ENCODE measurements at places on chromosomes 6 and 20.

DNA sequence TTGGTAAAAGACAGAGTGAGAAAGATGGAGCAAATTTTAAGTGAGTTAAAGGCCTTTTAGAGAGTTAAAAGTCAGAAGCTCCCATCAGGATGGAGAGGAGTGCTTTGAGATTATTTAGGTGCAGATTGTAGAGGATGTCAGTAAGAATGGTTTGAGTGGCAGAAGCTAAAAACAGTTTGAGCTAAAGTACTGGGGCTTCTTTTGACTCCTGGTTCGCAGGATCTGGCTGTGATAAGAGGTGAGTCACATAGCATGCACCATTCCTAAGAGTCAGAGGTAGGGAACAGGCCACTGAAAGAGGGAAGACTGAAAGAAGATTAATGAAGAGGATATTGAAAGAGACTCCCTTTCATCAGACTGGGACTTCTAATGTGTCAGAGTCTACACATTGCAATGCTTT lies 1047.9 kb upstream of the MAP3K7 start:
- no peak for DNase-seq

- DNase-seq, result no peak
Observed at GRCh38 chr20:32110727-32111126, 1.2 kb downstream of the TM9SF4 start.

DNA sequence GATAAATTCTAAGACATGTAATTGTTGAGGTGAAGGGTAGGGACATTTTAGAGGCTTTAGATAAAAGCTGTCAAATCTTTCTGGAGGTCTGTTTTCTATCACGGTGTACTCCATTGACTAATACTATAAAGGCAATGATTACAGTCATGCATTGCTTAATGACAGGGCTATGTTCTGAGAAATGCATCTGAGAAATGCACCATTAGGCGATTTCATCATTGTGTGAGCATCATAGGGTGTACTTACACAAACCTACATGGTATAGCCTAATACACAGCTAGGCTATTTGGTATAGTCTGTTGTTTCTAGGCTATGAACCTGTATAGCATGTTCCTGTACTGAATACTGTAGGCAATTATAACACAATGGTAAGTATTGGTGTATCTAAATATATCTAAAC lies 71.3 kb upstream of the FYN start:
- no peak for DNase-seq

DNA sequence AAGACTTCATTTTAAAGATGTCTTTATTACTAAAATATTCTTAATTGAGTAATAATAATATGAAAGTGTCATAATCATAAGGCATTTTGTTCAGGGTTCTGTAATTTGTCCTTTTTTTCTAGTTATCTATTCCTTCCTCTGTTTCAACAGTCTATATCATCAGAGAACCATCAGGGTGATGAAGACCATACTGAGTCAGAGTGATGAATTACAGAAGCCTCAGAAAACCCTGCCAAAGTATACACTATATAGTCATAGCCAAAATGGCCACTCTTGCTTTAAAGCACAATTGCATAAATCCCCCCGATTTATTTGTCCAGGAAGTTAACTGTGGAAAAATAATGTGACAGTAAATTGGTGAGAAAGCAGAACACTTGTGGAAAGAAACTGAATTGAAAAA lies 735.0 kb downstream of the EPHA7 start:
- no peak for DNase-seq

- DNase-seq, result no peak
Observed at GRCh38 chr6:84774157-84774984, 10.0 kb upstream of the TBX18 start.

DNA sequence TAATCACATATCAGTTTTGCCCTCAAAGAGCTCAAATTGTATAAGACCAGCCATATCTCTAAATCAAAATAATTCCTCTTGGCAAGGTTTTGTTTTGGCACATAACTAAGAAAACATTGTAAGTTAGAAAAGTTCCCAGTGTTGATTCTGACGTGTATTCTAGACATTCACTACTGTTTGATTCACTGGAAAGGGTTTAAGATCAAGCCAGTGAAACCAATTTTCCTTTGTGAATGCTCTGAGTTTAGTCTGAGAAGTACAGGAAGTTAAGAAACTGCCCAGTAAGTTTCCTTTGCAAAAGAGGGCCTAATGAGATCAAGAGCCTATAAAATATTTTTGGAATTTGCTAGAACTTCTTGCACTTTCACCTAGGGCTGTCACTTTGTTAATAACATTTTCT lies 143.0 kb downstream of the FNDC1 start:
- no peak for DNase-seq

- no peak for DNase-seq
Observed at GRCh38 chr6:1942834-1943233, 302.6 kb downstream of the GMDS start.

DNA sequence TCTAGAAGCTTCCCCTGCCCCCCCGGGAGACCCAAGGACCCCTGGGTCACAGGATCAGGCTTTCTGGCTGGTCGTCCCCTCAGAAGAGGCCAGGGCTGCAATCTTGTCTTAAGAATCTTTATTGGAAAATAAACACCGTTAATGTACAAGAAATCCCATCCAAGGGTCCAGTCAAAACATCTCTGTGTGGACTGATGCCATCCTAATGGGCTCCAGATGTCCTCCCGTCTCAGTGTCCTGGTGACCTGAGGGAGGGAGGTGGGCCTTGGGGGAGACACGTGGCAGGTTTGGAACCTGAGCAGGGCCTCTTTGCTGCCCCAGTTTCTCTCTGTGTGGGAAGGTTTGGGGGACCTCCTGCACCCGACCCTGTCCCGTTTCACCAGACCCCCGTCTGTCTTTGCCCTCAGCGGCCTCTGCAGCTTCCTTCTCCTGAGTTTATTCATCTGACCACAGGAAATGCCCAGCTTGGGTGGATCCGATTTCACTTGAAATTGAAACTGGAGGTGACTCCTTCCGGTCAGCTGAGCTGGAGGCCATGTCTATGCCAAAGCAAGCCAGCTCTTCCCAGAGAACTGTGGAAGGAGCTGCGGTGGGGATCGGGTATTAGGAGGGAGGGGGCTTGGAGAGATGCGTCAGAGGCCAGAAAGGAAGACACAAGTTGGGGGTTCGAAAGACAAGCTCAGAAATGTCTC lies 75.1 kb downstream of the SLC2A10 start:
- DNase-seq, result no peak

- no peak for DNase-seq
Observed at GRCh38 chr6:116528780-116529179, 16.7 kb downstream of the TRAPPC3L start.

- DNase-seq, result no peak
Observed at GRCh38 chr6:108598305-108598863, 37.7 kb downstream of the FOXO3 start.

- DNase-seq, result no peak
Observed at GRCh38 chr6:156782691-156783320, 5.6 kb downstream of the ARID1B start.

GRCh38 chr6:142088858-142089216 lies 43.9 kb upstream of the GJE1 start:
- no peak for DNase-seq

GRCh38 chr6:37150314-37150713 lies 19.6 kb upstream of the PIM1 start:
- no peak for DNase-seq

GRCh38 chr6:119559586-119559985 lies 210.0 kb upstream of the MAN1A1 start:
- no peak for DNase-seq

DNA sequence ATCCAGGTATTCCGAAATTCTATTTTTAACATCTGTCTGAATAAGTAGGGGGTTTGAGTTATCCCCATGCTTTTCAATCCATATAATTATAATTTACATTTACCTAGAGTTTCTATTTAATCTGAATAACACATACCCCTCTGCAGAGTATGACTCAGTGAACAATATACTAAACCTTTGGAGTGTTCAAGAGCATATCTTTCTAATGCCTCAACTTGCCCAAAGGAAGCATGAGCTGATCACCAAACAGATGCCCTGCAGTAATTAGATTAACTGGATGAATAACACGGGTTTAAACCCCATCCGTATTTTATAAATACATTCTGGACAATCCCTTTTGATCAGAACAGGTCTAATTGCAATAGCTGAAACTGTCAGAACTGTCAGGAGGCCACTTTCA lies 897.1 kb downstream of the TFAP2A start:
- no peak for DNase-seq

GRCh38 chr6:157791450-157791849 lies 31.6 kb upstream of the SNX9 start:
- no peak for DNase-seq

DNA sequence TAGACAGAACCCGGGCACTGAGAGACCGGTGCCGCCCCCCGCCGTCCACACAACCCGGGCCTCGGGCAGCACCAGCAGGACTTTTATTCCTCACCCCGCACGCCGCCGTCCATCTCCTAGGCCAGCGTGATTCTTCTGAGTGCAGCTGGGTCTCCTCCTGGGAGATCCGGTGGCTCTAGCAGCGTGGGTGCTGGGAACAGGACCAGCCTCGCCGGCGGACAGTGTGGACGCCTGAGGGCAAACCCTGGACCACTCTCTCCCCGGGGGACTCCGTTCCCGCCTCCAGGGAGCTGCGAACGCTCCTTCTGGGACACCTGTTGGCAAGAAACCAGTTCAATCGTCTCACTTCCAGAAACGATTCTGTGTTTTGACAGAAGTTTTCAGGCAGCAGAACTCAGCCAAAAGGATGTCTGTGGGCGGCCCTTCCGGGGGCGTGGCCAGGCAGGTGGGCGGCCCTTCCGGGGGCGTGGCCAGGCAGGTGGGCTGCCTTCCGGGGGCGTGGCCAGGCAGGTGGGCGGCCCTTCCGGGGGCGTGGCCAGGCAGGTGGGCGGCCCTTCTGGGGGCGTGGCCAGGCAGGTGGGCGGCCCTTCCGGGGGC lies 130.7 kb downstream of the DLL1 start:
- no peak for DNase-seq

DNA sequence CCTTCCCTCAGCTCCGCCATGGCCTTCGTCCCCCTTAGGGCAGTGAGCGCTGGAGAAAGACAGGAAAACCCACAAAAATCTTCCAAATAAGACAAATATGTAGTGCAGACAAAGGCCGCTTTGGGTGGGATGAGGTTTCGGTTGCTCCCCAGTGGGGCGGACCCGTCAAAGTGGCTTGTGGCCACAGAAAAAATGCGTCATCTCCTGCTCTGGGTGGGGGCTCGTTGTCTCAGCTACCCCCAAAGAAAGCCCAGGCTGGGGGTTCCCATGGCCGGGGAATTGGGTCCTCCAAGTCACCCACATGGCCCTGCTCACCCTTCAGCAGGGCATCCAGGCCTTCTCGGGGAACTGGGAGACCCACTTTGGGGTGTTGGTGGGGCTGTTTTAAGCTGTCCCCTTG lies 21.9 kb upstream of the SCUBE3 start:
- DNase-seq, result no peak

DNA sequence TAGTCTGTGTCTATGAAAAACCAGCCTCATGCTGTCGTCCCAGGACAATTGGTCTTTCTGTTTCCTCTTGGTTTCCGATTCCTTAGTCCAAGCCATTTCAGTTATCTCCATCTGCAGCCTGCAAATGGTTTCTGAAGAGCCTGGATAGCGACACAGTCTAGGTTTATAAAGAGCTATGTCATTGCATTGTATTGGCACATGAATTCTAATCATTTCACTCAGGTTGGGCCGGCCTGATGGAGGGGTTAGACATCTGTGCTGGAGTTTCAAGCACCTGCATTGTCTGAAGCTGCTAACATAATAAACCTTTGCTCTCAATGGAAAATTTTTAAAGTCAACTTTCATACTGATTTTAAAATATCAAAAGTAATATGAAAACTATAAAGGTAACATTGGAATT lies 232.6 kb upstream of the MAP3K7 start:
- no peak for DNase-seq

DNA sequence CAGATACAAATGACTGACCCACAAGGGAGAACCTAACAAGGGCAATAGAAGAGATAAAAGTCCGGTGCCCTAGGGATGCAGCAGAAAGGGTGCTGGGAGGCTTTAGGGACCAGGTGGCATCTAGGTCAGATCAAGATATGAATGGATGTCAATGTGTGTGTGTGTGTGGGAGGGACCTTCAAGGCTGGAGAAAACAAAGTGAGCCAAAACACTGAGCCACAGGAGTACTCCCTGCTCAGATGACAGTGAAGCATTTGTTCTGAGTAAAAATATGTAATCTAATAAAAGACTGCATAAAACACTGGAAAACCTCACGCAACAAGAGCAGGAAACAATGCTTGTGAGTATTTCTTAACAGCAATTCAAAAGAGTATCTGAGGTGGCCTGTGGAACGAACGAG lies 28.2 kb downstream of the ZNF337 start:
- DNase-seq, result no peak

GRCh38 chr20:34177052-34177451 lies 64.2 kb upstream of the ASIP start:
- DNase-seq, result no peak

- no peak for DNase-seq
Observed at GRCh38 chr6:169029861-169030260, 223.8 kb downstream of the THBS2 start.

GRCh38 chr20:51100617-51101016 lies 77.7 kb upstream of the KCNG1 start:
- no peak for DNase-seq

DNA sequence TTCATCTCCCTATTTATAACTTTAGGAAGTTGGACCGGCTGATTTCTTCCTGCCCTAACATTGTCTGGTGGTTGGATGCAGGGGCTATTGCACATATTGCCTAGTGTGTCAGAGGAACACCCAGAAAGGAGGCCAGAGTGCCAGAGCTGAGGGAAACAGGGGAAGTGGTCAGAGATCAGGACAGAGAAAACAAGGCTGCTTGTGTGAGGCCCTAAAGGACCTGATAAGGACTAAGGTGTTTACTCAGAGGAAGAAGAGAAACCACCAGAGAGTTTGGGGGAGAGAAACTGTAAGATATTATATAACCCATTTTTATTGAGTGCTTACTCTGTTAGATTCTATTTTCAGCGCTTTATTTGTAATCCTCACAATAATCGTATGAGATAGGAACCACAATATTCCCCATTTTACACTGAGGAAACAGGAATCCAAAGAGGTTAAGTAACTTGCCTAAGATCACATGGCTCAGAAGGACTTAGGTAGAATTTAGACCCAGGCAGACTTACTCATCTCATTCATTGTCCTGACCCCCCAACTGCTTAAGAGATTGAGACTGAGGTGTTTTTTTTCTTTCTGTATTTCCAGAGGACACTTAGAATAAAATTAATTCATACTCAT lies 54.0 kb upstream of the REV3L start:
- no peak for DNase-seq

Measured in T-helper 9 cell (primary cell).